ENCODE measurements at places on chromosomes 1 and 21.

GRCh38 chr1:50257029-50257428 lies 148.3 kb downstream of the ELAVL4 start:
- DNase-seq: no peak

- DNase-seq: no peak
These were observed 26.9 kb downstream of the SORT1 start for GRCh38 chr1:109370712-109371340.

- DNase-seq: no peak
These were observed 58.8 kb upstream of the TBX15 start for GRCh38 chr1:119046785-119047438.

DNA sequence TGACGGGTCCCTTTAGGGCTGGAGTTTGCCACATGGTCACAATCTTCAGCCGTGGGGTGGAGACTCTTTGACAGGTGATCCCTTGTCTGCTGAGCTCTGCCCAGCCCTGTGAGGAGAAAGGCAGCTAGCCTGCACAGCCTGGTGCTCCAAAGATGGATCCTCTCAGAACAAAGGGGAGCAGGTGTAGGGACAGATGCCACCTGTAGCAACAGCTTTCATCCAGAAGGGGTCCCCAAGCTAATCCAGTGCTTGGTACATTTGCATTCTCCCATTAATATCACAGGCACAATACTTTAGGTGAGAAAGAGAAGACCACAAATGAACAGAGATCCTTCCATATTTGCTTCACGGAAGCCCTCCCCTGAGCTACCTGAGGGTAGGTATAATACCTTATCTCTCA lies 93.2 kb downstream of the CCDC185 start:
- no peak for DNase-seq

DNA sequence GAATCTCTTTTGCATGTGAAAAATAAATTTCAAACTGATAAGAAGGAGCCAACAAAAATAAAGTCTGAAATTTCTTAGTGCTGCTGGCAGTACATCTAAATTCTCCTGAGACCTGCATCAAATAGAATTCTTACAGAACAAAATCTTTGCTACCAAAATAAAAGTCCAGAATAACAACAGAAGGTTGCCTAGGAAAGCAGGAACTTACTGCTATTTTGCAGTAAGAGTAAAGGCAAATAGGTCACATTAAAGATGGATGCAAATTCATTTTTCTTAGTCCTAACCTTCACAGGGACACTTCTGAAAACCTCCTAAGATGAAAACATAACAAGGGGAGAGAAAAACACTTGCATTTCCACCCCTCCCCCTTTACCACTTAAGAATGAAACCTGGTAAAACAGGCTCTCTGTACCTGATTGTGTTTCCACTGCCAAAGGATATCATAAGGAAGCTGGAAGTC lies 59.0 kb downstream of the RUSC1 start:
- DNase-seq: no peak

Data from stimulated activated CD8-positive, alpha-beta memory T cell treated with anti-CD3 and anti-CD28 coated beads, Interleukin-12 subunit alpha, Interleukin-12 subunit beta, amount 100 ng/mL, for 1 hour (primary cell).